ENCODE measurements at places on chromosomes 4 and X. TPM values are rescaled to one million over a fixed set of nuclear protein-coding genes. Genes with fewer than 3 reads are reported as not detected.

DNA sequence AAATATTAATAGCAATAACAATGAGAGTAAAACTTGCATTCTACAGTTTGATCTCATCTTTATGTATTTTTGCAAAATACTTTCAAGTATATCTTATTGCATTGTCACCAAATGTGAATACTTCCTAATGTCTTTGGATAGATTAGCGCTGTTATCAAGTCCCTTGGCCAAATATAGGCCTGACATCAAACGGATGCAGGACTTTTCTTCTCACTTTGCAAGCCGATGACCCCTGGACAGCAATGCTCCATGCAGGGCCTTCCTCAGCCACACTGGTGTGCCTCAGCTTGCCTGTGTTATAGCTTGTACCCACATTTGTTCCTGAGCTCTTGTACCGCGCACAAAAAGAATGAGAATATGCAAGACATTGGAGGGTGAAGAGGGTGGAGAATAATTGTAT lies 18.0 kb upstream of the NMU start:
- H3K4me3 ChIP-seq, result no peak overlapping the region
- H3K36me3 ChIP-seq, result no peaks in the 10 kb centered on the region
- no peaks in the 10 kb centered on the region for H3K27me3 ChIP-seq

The SCRG1 gene
- total RNA-seq, result 0.21 TPM

The UGT2B17 gene
- not detected for total RNA-seq

The RNF212 gene
- 7.3 TPM for total RNA-seq

DNA sequence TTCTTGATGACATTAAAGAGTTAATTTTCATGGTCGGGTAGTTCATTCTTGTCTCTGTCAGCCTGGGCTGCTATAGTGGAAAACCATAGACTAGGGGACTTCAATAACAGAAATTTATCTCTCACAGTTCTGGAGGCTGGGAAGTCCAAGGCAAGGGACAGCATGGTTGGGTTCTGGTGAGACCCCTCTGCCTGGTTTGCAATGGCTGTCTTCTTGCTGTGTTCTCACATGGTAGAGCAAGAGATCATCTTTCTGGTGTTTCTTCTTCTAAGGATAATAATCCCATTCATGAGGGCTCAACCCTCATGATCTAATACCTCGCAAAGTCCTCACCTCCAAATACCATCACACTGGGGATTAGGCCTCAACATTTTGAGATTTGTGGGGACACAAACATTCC lies 50.1 kb downstream of the RHOH start:
- no peaks in the 10 kb centered on the region for H3K27me3 ChIP-seq
- H3K4me3 ChIP-seq, result no peak overlapping the region
- DNase-seq, result no peak
- H3K4me1 ChIP-seq, result peaks cover 4% of the 10 kb centered on the region
- H3K27ac ChIP-seq, result no peak overlapping the region

DNA sequence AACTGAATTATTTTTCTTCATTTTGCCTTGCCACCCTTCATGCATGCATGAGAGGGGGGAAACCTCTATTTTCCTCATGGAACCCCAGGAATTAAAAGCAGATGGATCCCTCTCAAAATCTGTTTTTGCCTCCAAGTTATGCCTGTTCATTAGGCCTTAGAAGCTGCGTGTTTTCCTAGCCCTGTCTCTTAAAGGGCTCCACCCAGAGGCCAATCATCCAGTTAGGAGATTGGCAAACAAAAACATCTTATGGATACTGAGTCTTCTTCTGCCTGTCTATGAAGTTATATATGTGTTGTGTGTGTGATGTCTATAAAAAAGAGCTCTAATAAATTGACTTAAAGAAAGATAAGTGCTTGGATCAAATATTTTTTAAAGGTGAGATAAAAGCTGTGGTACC lies 142.9 kb downstream of the ANAPC10 start:
- no peaks in the 10 kb centered on the region for H3K36me3 ChIP-seq
- no peaks in the 10 kb centered on the region for H3K4me1 ChIP-seq
- H3K4me3 ChIP-seq, result no peak overlapping the region
- DNase-seq, result no peak

The TRIM61 gene
- total RNA-seq, result 1.0 TPM

GRCh38 chr4:154406018-154406795 lies 85.4 kb downstream of the DCHS2 start:
- no peak overlapping the region for H3K27ac ChIP-seq
- H3K36me3 ChIP-seq, result no peaks in the 10 kb centered on the region
- DNase-seq, result no peak

- H3K4me1 ChIP-seq, result no peaks in the 10 kb centered on the region
- H3K4me3 ChIP-seq, result no peak overlapping the region
- DNase-seq, result no peak
- H3K36me3 ChIP-seq, result no peaks in the 10 kb centered on the region
- H3K27ac ChIP-seq, result no peak overlapping the region
These were observed 10.2 kb downstream of the HGFAC start for GRCh38 chr4:3451956-3452355.

- DNase-seq, result no peak
- H3K27ac ChIP-seq, result no peak overlapping the region
- no peak overlapping the region for H3K4me3 ChIP-seq
- no peaks in the 10 kb centered on the region for H3K27me3 ChIP-seq
- no peaks in the 10 kb centered on the region for H3K4me1 ChIP-seq
These were observed 71.9 kb downstream of the MAOA start for GRCh38 chrX:43728002-43728401.

DNA sequence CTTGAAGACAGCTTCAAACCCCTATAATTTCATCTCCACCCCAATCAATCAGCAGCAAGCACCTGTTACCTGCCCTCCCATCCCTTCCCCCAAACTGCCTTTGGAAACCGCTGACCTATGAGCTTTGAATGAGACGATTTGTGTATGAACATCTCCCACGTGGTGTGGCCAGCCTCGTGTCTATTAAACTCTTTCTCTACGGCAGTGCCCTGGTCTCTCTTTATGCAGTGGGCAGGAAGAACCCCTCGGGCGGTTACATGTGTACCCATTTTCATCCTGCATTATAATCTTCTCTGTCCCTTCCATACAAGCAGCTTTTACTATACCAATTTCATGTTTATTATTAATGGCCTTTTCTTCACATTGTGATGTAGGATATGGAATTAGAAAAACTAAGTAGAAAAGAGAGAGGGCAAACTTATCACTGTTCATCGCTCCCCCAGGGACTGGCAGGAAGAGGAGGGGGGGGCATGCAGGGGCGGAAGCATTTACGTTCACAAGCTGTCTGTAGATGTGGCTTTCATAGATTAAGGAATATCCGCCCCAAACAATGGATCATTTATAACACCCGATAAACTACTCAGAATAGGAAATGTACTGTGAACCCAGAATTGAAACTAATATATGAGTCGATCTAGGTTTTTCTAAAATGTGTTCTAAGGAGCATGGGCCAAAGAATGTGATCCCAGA lies 95.5 kb upstream of the ZNF518B start:
- H3K4me1 ChIP-seq, result no peaks in the 10 kb centered on the region
- H3K27me3 ChIP-seq, result no peaks in the 10 kb centered on the region
- H3K4me3 ChIP-seq, result no peak overlapping the region
- no peak for DNase-seq
- no peak overlapping the region for H3K27ac ChIP-seq
- no peaks in the 10 kb centered on the region for H3K36me3 ChIP-seq

- H3K4me3 ChIP-seq, result no peak overlapping the region
- DNase-seq, result peak; percentile 41
- H3K36me3 ChIP-seq, result no peaks in the 10 kb centered on the region
- H3K27me3 ChIP-seq, result no peaks in the 10 kb centered on the region
These were observed 740.1 kb upstream of the PITX2 start for GRCh38 chr4:111362941-111363361.

DNA sequence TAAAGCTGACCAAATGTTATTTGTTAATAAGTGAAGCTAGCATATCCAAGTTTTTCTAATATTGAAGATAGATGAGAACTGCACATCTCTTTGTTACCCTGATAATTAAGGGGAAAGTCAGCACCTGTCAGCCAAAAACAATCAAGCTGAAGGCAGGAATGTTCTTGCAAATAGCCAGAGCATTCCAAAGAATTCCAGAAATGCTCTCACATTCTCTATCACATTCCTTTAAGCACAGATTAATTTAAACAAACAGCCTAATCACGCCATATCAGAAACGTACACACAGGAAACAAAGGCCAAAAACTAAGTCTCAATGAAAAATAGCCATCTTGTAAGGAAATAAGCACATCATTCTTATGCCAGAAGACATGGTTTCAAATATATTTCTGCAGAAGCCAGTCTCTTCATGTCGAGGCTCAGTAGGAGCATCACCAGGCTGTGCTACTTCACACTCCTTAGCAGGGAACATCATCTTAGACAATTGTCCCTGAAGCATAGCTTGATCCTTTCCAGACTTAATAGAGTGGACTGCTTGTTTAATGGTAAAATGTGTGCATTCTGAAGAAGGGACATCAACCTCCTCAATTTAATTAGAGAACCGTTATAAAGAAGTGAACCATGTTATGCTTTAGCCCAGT lies 252.9 kb upstream of the TTC29 start:
- H3K27ac ChIP-seq, result no peak overlapping the region
- H3K4me1 ChIP-seq, result no peaks in the 10 kb centered on the region
- no peaks in the 10 kb centered on the region for H3K36me3 ChIP-seq
- no peak overlapping the region for H3K4me3 ChIP-seq

The LUZP4 gene
- not detected for total RNA-seq

The SPRY1 gene
- total RNA-seq, result 146 TPM

- H3K27ac ChIP-seq, result no peak overlapping the region
- no peaks in the 10 kb centered on the region for H3K4me1 ChIP-seq
- no peak overlapping the region for H3K4me3 ChIP-seq
- H3K27me3 ChIP-seq, result no peaks in the 10 kb centered on the region
- DNase-seq, result no peak
- H3K36me3 ChIP-seq, result no peaks in the 10 kb centered on the region
These were observed 35.9 kb upstream of the GPR78 start for GRCh38 chr4:8544282-8544681.

DNA sequence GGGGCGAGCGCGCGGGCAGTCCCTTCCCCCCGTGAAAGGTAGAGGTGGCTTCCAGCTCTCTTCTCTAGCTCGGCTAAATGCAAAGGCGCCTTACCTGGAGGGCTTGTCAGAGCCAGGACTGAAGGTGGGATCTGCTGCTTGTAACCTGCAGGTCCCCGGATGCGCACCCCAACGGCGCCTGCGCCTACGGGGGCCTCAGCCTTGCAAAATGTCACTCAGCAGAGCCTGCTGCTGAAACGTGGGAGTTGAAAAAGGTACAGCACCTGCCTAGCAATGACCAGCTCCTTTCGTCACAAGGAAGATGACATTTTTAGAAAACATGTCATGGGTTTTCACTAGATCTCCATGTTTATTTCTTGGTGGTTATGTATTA lies 583 bp downstream of the ABHD18 start:
- H3K27me3 ChIP-seq, result no peaks in the 10 kb centered on the region
- H3K36me3 ChIP-seq, result no peaks in the 10 kb centered on the region
- no peak for DNase-seq
- peak overlapping the region; percentile 90 for H3K4me3 ChIP-seq

The CSN1S1 gene
- not detected for total RNA-seq

The PABPC1L2B gene
- not detected for total RNA-seq

The CENPVL1 gene
- total RNA-seq, result not detected

DNA sequence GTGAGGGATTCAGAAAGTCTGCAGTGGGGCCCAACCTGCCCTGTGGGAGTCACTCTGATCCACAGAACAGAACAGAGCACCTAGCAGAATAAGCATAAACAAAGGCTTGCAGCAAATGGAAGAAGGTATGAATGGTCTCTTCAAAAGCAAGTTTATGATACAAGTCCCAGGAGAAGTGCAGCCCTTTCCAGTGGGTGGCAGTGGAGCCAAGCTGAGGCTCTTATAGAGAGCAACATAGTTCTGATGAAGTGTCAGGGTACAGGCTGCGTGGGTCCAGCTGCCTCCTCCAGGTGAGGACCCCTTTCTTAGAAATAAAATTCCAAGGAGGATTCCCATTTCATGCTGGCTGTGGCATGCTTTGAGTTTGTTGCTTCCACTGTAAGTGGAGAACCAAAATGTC lies 88.8 kb upstream of the PAK3 start:
- no peaks in the 10 kb centered on the region for H3K27me3 ChIP-seq
- H3K4me1 ChIP-seq, result no peaks in the 10 kb centered on the region
- H3K27ac ChIP-seq, result no peak overlapping the region
- H3K36me3 ChIP-seq, result no peaks in the 10 kb centered on the region
- H3K4me3 ChIP-seq, result no peak overlapping the region
- no peak for DNase-seq

DNA sequence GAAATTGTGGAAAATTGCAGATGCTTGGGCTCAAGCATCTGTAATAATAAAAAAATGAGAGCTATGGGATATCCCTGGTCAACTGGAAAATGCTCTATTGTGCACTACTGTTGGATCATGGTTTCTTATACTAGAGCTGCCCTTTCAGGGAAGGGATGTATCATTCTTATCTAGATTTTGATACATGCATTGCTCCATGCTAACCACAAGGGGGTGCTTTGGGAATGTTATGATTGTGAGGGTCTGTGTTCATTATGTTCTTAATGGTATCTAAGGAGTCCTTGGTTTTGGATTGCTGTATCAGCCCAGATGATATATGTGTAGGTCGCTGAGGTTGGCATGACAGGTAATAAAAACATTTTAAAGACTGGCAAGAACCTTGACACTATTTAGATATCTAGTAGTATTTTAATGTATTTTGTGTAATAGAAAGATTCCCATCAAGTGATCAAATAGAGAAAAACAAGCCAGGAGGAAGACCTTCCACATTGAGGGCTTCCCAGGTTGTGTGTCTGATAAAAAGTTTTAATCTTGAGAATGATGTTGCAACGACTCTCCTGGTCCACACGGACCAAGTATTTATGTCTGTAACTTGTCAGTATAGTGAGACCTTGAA lies 49.2 kb upstream of the TLR2 start:
- no peak overlapping the region for H3K27ac ChIP-seq
- H3K4me3 ChIP-seq, result no peak overlapping the region
- H3K27me3 ChIP-seq, result no peaks in the 10 kb centered on the region
- no peaks in the 10 kb centered on the region for H3K4me1 ChIP-seq

DNA sequence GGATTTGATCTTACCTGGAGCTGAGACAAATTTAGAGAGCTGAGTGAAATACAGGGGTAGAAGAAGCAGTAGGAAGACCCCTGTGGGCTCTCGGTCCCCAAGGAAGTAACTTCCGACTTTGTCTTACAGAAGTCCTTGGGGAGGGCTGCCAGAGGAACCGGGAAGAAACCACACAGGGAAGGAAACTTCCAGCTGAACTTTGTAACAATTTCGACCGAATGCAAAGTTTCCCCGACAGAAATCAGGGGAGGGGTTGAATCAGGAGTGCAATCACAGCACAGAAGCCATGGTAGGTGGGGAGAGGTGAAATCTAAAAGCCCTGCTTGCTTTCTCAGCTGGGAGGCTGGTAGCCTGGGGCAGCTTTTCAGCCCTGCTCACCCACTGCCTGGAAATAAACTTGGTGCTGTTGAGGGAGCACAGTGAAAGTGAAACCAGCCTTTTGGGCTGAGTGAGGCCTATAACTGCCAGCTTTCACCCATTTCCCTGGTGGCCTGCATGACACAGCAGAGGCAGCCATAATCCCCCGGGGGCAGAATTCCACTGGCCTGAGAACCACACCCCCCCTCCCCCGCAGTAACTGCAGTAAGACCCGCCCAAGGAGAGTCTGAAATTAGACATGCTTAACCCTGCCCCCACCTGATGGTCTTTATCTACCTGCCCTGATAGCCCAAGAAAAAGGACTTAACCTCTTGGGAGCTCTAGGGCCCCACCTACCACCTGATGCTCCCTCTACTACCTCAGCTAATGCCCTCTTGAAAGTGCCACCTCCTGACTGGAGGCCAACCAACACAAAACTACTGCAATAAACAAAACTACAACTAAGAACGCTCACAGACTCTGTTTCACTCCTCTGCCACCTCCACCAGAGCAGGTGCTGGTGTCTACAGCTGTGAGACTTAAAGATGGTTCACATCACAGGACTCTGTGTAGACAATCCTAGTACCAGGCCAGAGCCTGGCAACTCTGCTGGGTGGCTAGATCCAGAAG lies 248.2 kb downstream of the PARM1 start:
- no peak overlapping the region for H3K27ac ChIP-seq
- no peak overlapping the region for H3K4me3 ChIP-seq
- no peaks in the 10 kb centered on the region for H3K4me1 ChIP-seq
- H3K27me3 ChIP-seq, result no peaks in the 10 kb centered on the region
- H3K36me3 ChIP-seq, result no peaks in the 10 kb centered on the region

The SYN1 gene
- total RNA-seq, result 1.2 TPM
